ENCODE measurements at places on chromosomes 4 and X.

DNA sequence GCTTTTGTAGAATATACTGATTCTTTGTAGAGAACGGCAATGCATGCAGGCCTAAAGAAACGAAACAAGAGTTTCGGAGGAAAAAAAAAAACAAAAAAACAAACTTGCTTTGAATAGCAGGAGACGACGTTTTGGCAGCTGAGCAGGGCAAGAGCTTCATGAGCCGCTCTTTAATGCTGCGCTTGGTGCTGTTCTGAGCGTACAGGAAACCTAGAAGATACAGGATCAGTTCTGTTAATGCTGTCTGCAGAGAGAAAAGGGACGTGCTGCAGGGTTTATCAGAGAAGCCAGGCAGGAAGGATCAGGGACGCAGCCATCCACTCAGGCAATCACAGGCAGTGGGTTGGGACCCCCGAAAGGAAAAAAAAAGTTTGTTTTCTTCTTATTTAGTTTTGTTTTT, 182.2 kb downstream of the PACRGL start:
- no peak for DNase-seq

- peak; percentile 55 for DNase-seq
Observed at GRCh38 chr4:30717208-30718020, 2.8 kb upstream of the PCDH7 start.

DNA sequence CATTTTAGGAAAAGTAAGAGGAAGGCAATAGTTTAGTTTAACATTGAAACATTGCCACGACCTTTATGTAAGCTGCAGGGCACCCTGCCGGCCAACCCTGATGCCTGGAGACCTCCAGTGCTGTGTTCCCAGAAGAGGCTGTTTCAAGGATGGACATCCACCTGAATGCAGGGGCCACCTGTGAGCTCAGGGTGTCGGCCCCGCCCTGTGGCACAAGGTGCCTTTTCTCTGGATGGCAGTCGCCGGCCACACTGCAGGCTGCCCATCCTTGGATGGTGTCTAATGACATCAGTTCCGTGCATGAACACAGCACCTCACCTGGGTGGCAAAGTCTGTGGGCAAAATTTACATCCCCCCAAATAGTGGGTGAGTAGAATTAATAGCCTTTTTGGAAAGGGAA, 180.0 kb downstream of the AFAP1 start:
- no peak for DNase-seq

GRCh38 chrX:110803506-110803905, 7.9 kb upstream of the CHRDL1 start:
- no peak for DNase-seq

GRCh38 chr4:147480891-147481576, at the start of gene EDNRA:
EDNRA (plus strand) TSS chr4:147481097; CDS start chr4:147485682, 4,585 bp downstream.
- DNase-seq: peak; percentile 25

DNA sequence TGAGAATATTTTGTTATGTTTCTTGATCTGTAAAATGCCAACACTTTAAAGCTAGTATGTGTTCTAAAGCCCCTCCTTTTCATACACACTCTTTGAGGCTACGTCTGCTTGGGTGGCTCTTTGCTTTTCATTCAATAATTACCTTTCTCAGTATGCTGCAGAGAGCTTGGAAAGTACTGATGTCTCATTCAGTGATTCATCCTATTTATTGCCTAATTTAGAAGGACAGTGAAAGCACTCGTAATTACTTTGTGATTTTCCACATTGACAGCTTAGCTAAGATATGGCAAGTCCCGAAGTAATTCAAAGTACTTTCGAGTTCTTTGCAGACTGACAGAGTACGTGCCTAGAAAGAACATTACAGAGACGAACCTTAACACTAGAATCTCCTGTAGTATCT, 57.2 kb downstream of the BMP15 start:
- no peak for DNase-seq

GRCh38 chr4:141541851-141542250, 94.5 kb upstream of the IL15 start:
- DNase-seq: no peak

GRCh38 chrX:69260169-69260568, 94.9 kb upstream of the PJA1 start:
- no peak for DNase-seq

GRCh38 chr4:8285976-8286718, 16.6 kb downstream of the HTRA3 start:
- no peak for DNase-seq

DNA sequence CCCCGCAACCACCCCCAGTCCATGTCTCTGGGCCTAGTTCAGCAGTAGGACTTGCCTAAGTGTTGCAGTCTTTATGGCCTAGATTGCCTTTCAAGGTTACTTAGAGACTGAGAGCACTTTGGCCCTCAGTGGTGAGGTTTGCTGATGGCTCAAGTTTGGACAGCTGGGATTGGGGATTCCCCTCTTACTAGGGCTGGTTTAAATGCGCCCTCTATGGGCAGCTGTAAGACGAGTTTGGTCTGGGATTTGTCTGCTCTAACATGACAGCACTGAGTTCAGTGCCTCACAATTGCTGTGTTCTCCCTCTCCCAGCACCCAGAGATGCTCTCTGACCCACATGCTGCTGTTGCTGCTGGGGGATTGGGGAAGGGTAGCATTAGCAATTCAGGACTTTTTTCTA, 23.1 kb downstream of the DACH2 start:
- DNase-seq: no peak

DNA sequence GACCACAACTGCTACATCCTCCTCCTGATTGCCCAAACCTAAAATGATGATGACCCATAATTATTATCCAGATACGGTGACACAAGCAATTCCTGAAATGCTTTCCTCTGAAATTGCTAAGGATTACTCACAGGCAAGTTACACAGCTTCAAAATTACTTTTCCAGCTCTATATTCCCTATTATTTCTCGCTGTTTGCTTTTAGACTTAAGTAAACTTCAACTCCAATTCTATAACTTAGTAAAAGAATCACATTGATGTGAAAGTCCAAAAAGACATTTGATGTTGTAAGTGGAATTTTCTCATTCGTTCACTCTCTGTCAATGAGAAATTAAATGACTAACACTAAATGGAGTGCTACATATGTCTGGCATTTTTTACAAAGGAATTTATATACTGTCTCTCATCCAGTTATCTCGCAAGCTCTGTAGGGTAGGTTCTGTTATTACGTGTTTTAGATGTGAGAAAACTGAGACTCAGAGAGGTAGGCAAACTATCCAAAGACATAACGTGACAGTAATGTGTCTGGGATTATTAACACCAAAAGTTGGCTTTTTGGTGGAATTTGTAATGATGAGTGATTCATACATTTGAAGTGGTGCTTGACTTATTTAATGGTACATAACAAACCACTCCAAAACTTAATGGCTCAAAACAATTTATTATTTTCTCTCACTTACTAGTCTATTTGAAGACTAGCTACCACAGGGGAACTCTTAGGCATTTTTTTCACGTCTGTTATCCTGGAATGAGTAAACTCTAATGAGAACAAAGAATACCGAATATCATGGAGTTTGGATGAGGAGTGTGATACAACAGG, 31.5 kb downstream of the PALLD start:
- DNase-seq: no peak

GRCh38 chr4:156725257-156725656, 246.3 kb downstream of the PDGFC start:
- no peak for DNase-seq

DNA sequence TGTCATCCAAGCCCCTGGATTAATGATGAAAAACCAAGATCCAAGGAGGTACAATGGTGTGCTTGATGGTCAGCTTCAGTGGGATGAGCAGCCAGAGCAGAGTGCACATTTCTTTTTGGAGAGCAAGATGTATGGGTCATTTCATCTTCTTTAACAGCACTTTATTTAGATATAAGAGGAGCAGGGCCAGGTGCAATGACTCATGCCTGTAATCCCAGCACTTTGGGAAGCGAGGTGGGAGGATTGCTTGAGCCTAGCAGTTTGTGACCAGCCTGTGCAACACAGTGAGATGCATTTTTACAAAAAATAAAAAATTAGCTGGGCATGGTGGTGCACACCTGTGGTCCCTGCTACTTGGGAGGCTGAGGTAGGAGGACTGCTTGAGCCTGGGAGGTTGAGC, 45.3 kb upstream of the MAP3K15 start:
- no peak for DNase-seq

GRCh38 chrX:7242613-7243012, 94.7 kb upstream of the PUDP start:
- DNase-seq: peak; percentile 65

GRCh38 chr4:121428721-121429120, 47.9 kb upstream of the QRFPR start:
- no peak for DNase-seq

- DNase-seq: no peak
Observed at GRCh38 chr4:133263104-133263503, 114.0 kb downstream of the PCDH10 start.

DNA sequence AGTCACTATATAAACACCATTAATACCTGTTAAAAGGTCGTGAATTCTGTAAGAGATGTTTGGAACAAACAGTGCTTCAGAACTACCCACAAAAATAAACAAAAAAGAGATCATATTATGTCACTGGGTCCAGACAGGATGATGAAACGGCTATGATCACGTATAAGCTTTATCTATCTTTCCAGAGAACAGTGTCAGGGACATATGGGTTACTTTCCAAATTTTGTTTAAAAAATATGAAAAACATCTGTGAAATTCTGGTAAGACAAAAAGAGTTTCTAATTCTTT, 90.0 kb downstream of the SORBS2 start:
- no peak for DNase-seq

- no peak for DNase-seq
Observed at GRCh38 chr4:56927196-56927595, 19.5 kb downstream of the REST start.

DNA sequence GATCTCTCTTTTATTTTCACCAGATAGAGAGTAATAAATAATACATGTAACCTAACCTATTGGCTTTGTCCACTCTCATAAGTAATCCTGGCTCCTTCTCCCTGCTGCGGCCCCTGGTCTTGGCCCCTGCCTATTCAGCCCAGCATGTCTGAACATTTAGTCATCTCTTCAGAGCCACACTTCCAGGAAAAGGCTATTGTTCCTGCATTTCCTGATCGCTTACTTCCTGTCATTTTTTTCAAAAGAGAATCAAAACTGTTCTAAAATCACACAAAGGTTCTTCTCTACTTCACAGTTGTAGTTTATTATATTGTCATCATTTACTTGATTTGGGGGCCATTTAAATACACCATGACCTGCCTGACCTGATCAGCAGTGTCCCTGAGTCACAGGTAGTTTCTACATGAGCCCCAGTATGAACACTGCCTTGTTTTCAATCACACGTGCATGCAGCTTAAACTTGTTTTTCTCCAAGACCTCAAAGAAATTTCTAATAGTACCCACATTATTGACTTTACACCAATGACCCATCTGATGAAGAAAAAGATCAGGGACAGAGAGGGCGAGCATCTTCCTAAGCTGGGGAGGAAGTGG, 47.4 kb upstream of the KDR start:
- DNase-seq: no peak

DNA sequence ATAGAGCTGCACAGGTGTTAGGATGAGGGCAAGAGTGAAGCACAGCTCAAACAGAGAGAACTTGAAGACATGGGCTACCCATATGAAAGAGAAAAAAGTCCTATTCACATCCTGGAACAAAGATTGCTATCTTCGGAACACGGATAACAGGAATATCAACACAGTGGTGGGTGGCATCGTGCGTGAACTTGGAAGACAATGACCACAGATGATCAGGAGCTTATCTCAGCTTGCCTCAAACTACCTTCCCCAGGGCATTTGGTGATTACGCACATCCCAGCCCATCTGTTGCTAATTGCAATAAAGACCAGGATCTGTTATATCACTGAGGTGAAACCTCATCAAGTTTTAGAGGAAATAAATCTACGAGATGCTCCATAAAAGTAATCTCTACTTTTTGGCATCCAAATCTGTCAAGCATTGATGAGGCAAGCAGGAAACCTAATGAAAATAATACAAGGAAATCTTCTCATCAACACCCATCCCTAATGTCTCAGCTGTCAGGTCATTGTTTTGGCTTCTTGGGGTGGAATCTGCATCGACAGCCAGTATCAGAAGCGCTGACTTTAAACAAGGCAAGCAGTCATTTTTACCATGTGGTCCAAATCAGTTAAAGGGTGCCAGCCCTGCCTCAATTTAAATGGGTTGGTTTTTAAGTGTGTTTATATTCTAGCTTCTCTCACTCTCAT, 188.2 kb downstream of the SPCS3 start:
- DNase-seq: no peak

- DNase-seq: no peak
Observed at GRCh38 chrX:134774190-134775048, 116.1 kb upstream of the PLAC1 start.

GRCh38 chr4:122606364-122607043, 14.4 kb downstream of the IL21 start:
- DNase-seq: no peak

DNA sequence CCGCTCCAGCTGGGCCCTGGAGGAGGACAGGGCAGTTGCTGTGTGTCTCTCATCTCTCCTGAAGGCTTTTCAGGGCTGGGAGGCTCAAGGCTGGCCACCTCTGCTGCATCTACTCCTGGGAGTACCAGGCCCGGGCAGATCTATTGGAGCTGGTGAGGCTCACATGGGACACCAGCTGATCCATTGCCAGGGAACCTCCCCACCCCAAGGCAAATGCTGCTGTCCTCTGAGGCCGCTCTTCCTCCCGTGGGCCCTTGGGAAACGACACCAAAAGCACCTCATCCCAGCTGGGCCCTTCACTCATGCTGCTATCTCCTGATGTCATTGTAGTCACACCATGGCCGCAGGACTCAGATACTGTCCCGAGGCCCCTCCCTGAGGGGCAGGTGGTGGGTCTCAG, 3.6 kb downstream of the UBL4A start:
- DNase-seq: no peak

DNA sequence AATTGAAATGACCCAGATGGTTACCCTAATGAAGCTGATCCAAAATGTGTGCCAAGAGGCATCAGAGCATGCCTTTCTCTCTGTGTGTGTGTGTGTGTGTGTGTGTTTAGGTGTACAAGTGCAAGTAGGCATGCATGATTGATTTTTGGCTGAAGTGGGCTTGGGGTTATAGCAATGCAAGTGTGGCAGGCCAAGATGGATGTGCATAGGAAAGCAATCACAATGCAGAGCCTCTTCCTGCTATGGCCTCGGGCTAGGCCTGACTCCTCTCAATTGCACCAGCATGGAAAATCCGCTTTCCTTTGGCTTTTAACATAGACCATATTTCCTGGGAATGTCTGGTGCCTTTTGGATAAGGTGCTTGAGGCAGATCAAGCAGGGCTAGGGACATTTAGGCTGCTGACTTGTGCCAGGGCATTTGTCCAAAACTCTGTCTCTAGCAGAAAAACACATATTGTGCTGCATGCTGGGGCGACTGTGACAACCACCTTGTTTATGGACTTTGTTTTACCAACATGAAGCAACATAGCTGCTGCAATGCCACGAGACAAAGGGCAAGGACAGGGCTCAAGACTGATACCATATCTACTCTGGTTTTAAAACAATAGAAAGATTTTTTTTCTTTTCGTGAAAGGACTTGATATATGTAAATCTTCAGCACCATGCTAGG, 395.7 kb downstream of the RAPGEF2 start:
- DNase-seq: no peak
